ENCODE measurements at places on chromosomes 3 and 15. TPM values are rescaled to one million over a fixed set of nuclear protein-coding genes. Genes with fewer than 3 reads are reported as not detected.

SERPINI2 gene
- 0.27 TPM for total RNA-seq

MRAS gene
- total RNA-seq: 36.8 TPM

DNA sequence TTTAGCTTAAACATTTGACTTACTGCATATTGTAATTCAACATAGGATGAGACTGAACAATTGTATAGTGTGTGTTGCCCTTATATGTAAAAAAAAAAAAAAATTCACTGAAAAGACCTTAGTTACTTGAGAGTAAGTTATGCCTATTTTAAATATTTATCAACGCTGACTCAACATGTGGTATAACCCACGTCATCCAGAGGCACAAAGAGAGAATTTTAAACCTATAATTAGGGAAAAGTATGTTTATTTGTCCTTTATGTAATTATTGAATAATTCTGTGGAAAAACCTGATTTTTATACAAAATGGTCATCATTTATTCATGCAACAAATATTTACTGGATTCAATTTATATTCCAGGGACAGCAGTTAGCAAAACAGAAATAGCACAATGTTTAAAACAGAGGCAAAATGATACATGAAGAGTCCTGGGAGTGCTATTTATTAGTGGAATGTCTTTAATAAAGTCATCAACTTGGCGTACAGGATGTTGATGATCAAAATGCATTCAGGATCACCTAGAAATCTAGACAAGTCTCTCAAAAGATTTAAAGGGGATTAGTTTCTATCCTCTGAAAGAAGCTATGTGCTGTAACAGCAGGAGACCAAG is 223.7 kb downstream of the PCCB start:
- no peaks in the 10 kb centered on the region for H3K4me1 ChIP-seq
- DNase-seq: no peak
- H3K27ac ChIP-seq: no peak overlapping the region

- H3K36me3 ChIP-seq: no peaks in the 10 kb centered on the region
- H3K27ac ChIP-seq: no peak overlapping the region
Measured at GRCh38 chr3:120151791-120152190, 57.5 kb upstream of the GSK3B start.

- H3K4me3 ChIP-seq: no peak overlapping the region
- H3K27me3 ChIP-seq: no peaks in the 10 kb centered on the region
- H3K27ac ChIP-seq: no peak overlapping the region
Measured at GRCh38 chr3:149203758-149204157, 17.9 kb downstream of the CP start.

DNA sequence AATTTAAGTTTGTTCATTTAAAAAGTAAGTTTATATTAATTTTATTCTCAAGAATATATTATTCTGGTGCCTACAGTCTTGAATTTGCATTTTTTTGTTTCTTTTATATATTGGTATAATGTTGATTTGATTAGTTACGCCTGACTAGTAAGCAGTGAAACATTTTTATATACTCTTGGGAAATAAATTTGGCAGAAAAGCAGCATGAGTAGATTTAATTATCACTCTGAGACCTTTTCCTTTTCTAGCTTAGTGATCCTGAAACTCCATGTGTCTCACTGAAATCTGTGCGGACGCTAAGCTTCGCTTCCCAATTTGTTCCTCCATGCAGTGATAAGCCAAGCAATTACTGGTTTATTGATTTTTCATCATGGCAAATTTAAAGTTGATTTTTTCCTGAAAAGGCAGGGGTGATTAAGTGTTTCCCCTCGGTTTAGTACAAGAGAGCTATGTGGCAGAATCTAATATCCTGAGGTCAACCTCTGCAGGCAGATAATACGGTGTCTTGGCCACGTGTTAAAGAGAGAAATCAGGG is 87.2 kb upstream of the MLF1 start:
- no peaks in the 10 kb centered on the region for H3K36me3 ChIP-seq
- no peaks in the 10 kb centered on the region for H3K4me1 ChIP-seq
- no peak overlapping the region for H3K27ac ChIP-seq
- H3K4me3 ChIP-seq: no peak overlapping the region
- DNase-seq: no peak

- no peak overlapping the region for H3K4me3 ChIP-seq
- H3K4me1 ChIP-seq: no peaks in the 10 kb centered on the region
- no peaks in the 10 kb centered on the region for H3K27me3 ChIP-seq
- no peaks in the 10 kb centered on the region for H3K36me3 ChIP-seq
- no peak for DNase-seq
- no peak overlapping the region for H3K27ac ChIP-seq
Measured at GRCh38 chr3:117989982-117990381, 1044.7 kb downstream of the IGSF11 start.

- no peak for DNase-seq
- H3K4me1 ChIP-seq: no peaks in the 10 kb centered on the region
- H3K4me3 ChIP-seq: no peak overlapping the region
- no peaks in the 10 kb centered on the region for H3K36me3 ChIP-seq
- H3K27ac ChIP-seq: no peak overlapping the region
Measured at GRCh38 chr15:100794008-100794407, 85.6 kb upstream of the ALDH1A3 start.

All from sigmoid colon (tissue), 7 donors.